ENCODE measurements at places on chromosomes 3 and 15.

- DNase-seq = no peak
Measured at GRCh38 chr15:85718271-85718971, 76.3 kb downstream of the KLHL25 start.

- DNase-seq = no peak
Measured at GRCh38 chr3:18379647-18380046, 45.5 kb downstream of the SATB1 start.

DNA sequence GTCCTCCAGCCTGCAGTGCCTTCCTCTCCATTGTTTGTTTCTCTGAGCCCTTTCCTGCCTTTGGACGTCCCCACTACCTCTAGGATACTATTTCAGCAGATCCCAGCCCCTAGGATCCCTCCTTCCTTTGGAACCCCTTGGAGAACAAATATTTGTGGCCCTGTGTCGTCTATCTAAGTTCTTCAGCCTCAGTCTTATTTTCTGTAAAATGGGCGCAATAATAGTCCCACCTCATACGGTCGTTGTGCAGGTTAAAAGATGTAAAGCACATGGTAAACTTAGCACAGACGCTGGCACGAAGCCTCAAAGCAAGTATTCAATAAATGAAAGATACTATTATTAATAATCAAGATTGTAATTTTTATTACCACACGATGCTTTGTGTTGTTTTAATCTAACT is 122.0 kb downstream of the SV2B start:
- DNase-seq = no peak

- DNase-seq = no peak
Measured at GRCh38 chr3:55704521-55704920, 217.4 kb upstream of the WNT5A start.

DNA sequence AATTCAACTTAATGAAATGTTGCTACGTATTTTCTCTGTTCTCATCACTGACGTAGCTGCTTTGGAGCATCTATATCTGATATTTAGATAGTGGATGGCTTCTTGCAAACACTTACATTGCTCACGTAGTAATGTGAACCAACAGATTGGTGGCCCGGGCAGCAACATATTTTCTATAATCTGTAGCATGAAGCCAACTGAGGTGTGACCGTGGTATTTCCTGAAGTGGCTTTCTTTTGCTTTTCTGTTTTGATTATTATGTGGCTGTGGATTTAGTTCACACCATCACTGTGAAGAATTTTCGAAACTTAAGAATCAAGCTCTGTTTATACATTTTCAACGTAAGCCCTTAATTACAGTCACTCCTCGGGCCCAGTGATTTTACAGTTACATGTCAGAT is 288.5 kb downstream of the LPP start:
- no peak for DNase-seq

GRCh38 chr15:34786206-34786605 is 9.1 kb downstream of the ACTC1 start:
- no peak for DNase-seq

GRCh38 chr3:195042743-195043606 is 228.0 kb downstream of the XXYLT1 start:
- DNase-seq = no peak

- DNase-seq = no peak
Measured at GRCh38 chr15:74303741-74304309, 63.6 kb downstream of the CYP11A1 start.

DNA sequence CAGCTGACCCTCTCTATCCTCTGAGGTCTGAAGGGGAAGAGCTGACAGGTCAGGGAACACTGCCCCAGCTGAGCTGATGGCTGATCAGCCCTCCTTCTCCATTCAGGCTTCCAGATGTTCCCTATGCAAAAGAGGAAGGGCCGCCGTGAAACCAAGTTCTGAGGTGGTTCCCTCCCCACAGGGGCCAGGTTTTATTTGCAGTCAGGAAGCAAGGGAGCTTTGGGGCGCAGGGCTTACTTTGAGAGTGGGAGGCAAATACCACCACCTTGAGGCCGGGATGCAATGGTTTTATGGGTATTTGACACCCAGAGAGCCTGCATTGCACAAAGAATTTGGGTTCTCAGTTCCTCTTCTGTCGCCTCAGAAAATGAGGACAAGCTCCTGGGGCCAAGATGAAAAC is 186.9 kb downstream of the ARRDC4 start:
- DNase-seq = no peak

- DNase-seq = no peak
Measured at GRCh38 chr3:72078676-72079368, 293.9 kb upstream of the PROK2 start.

DNA sequence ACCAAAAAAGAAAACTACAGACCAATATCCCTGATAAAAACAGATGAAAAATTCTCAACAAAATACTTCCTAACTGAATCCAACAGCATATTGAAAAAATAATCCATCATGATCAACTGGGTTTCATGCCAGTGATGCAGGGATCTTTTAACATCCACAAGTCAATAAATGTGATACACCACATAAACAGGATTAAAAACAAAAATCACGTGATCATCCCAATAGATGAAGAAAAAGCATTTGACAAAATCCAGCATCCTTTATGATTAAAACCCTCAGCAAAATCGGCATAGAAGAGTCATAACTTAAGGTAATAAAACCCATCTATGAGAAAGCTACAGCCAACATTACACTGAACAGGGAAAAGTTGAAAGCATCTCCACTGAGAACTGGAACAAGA is 107.5 kb downstream of the DCLK3 start:
- DNase-seq = no peak

GRCh38 chr3:141129541-141130011 is 78.4 kb downstream of the SPSB4 start:
- no peak for DNase-seq

- DNase-seq = peak; percentile 39
Measured at GRCh38 chr15:73697033-73697467, 12.9 kb downstream of the CD276 start.

DNA sequence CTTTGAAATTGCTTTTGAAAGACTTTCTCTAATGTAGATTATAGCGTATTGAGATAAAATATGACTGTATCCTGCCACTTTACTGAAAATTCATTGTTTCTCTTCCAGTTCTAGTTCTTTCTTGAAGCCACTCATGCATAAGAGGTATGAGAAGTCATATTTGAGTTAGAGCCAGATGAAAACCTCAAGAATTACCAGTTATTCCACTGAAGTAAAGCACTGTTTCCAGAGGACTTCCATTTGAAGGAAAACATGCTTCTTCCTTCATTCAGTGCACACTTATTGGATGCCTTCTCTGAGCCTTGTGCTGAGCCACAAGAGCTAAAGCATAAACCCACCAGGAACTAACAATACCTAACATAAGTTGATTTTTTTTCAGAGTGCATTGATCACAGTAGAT is 513.4 kb downstream of the ZNF385D start:
- no peak for DNase-seq

DNA sequence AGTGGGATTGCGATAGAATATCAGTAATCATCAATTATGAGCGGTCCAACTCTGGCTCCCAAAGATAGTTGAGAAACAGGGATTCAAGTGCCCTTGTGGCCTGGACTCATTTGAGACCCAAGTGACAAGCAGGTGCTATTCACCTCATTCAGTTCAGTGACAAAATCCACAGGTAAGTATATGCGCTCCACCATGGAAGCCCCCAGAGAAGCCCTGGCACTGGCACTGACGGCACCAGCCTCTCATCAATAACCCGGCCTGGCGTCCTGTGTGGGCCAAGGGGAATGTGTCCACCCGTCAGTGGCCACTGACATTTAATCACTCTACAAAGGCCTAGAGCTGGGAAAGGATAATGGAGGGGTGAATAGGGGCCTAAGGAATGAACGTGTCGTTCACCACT is 117.2 kb downstream of the ADCY5 start:
- no peak for DNase-seq

GRCh38 chr15:101180620-101181307 is 71.1 kb downstream of the CHSY1 start:
- no peak for DNase-seq

GRCh38 chr3:103059432-103059831 is 624.6 kb downstream of the ZPLD1 start:
- no peak for DNase-seq

GRCh38 chr3:137349557-137350348 is 392.0 kb downstream of the IL20RB start:
- no peak for DNase-seq

Data from head of caudate nucleus (tissue), 42 donors.